ENCODE measurements at places on chromosomes 7 and 10.

- DNase-seq, result no peak
These were observed 100.3 kb upstream of the BTBD16 start for GRCh38 chr10:122170802-122171201.

DNA sequence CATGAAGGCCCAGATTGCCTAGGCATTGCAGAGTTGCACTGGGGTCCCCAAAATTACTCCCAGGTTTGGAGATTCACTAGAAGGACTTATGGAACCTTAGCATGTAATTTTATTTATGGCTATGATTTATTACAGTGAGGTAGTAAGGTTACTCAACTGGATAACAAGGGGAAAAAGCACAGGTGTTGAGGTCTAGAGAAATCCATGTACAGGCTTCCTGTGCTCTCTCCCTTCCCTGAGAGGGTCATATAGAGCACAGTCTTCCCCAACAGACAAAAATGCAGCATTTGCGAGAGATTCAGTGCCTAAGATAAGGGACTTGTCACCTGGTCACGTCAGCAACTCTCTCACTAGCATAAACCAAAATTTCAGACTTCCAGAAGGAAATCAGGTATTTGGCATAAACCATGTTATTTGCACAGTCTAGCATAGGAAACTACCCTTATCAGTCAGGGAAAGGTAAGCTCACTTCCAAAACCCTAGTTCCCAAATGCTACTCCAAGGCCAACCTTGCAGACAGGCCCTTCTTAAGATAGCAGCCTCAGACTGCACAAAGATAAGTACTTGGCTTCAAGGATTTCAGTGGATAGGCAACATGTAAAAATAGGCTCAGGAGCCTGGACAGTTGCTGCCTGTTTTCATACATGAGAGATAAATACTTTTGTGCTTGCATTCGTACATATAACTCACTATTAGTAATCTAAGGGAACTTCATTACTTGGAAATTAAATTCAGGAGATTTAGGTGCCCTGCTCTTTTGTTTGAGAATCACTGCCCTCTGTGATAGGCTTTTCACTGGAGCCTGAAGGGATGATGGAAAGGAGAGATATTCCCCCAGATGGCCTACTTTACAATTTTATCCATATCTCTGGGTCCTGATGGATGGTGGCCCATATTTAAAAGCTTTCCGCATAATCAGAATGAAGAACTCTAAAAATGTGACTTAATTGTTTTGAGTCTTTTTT lies 378.4 kb upstream of the LRGUK start:
- no peak for DNase-seq

GRCh38 chr10:59375990-59376389 lies 13.6 kb upstream of the FAM13C start:
- DNase-seq, result no peak

GRCh38 chr7:12643644-12644043 lies 43.8 kb upstream of the ARL4A start:
- DNase-seq, result no peak

Data from transverse colon (tissue), 4 donors.